Spinal cord (tissue), 10 donors: ENCODE measurements at places on chromosomes 11 and 22.

DNA sequence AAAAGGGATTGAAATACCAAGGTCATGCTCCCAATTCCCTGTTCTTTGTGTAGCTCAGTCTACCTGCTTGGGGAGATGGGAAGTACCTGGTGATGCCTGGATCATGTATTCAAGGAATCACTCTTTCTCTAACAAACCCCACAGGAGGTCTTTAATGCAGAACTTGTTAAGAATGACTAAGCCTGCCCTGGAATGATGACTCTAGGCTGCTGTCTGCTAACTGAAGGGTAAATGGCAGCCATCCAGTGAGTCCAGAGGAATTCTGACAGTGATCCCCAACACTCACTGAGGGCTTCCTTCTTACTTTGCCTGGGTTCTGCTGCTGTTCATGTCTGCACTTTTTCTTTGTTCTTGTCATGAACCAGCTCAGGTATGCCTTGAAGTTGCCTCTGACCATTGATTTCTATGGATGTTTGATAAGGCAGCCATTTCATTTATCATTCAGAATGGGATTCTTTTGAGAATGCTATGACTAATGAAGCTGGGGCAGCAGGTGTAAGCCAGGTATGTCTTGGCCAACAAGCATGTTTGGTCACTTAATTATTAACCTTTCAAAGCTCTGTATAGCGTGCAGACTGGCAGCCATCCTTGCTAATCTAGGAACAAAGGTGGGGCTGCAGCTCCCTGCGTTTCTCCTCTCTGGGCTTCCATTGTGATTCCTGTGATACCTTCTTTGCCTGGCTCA lies 11.4 kb downstream of the PRSS23 start:
- DNase-seq: no peak

GRCh38 chr11:75467311-75467710 lies 34.3 kb upstream of the KLHL35 start:
- DNase-seq: no peak

DNA sequence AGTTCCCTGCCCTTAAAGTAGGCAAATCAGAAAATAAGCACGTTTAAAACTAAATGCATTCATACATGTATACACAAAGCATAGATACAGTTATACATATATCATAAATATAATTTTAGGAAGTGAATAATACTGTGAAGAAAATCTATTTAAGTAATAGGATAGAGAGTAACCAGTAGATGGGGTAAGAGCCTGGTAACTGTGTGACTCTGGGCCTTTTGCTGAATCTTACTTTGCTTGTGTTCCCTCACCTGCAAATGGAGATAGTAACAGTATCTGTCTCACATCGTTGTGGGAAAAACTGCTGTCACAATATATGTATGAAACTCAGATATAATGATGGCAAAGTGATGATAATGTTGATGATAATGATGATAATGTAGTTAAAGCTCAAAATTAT lies 29.9 kb downstream of the MS4A2 start:
- DNase-seq: no peak

DNA sequence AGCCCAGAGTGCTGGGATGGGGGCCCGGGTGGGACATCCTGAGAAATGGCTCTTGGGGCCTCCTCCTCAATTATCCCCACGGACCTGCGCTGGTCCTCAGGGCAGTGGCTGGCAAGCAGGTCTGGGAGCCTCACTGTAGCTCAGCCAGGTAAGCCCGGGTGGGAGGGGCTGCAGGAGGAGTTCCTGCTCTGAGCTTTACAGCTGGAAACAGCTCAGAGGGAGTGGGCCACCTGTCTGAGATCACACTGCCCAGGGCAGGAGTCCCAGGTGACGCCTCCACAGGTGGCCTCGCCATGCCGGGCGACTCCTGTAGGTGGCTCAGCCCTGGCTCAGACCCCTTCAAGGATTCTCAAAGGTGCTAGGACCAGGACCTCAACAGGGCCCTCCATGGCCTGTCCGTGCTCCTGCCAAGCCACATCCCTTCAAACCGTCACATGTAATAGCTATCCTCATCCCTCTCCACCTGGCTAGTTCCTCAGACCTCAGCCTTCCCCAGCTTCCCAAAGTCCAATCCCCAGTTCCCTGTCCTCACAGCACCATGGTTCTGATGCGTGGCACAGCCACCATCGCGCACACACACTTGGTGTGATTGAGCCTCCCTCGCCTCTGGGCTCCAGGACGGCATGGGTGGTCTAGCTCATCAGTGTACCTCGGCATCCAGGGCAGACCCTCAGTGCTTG lies 3.6 kb upstream of the TSSK2 start:
- no peak for DNase-seq

GRCh38 chr11:64415286-64415685 lies 56.3 kb downstream of the RPS6KA4 start:
- no peak for DNase-seq

GRCh38 chr22:49656291-49656851 lies 171.3 kb downstream of the BRD1 start:
- DNase-seq: no peak

- DNase-seq: no peak
Observed at GRCh38 chr11:95531116-95531515, 258.5 kb downstream of the FAM76B start.

- DNase-seq: no peak
Observed at GRCh38 chr11:31820438-31820818, 9.3 kb upstream of the PAX6 start.

DNA sequence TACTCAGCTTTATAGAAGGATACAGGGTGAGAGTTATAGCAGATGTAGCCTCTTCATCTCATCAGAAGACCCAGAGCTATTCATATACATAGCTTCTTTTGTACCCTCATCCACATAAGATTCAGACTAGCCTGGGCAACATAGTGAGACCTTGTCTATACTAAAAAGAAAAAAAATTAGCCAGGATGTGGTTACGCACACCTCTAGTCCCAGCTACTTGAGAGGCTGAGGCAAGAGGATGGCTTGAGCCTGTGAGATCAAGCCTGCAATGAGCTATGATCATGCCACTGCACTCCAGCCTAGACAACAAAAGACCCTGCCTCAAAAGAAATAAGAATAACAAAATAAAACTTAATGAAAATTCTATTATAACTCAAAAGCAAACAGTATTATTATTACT lies 36.7 kb upstream of the B3GNT6 start:
- no peak for DNase-seq

DNA sequence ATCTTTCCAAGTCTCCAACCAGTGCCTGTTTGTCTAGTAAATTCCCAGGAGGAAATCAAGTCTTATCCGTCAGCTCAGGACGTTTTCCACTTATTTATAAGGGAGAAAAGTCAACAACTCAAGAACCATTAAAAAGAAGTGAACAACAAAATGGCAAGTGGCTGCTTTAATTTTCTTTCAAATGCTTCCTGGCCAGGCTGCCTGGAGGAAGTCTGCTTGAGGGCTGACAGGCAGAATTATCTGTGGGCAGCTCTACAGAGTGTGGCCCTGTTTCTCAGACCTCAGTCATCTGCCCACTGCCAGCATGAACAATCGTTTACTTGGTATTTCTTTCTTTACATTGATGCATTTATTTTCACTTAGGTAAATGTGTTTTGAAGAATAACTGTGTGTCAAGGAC lies 281.9 kb upstream of the ISX start:
- no peak for DNase-seq

GRCh38 chr11:68211546-68211945 lies 1.6 kb downstream of the KMT5B start:
- DNase-seq: no peak
